ENCODE measurements at places on chromosomes 11 and 22.
A peak's percentile ranks its signal among the peaks of the same experiment; 100 is the strongest.

DNA sequence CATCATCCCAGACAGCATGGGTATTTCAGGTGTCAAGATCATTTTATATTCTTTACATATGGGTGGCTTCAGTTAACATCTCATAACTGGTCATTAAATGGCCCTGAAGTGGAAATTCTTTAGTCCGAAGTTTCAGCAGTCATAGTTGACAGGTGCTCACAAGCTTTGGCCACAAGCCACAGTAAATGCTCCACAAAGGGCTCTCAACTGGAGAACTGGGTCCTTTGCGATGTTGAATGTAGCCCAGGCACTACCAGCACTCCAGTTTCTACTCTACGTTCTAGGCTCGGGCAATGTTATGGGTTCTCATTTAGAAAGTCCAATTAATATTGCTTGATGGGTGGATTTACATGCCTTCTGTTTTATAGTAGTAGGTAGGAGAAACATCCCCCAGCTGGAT is 206.3 kb downstream of the CWF19L2 start:
- DNase-seq, result no peak

GRCh38 chr11:64529559-64530520 is 61.2 kb upstream of the SLC22A12 start:
- no peak for DNase-seq

GRCh38 chr11:131808470-131808869 is 438.1 kb downstream of the NTM start:
- DNase-seq, result no peak

- no peak for DNase-seq
Observed at GRCh38 chr11:124123622-124124021, 8.4 kb downstream of the VWA5A start.

GRCh38 chr22:27720860-27721259 is 80.7 kb downstream of the MN1 start:
- no peak for DNase-seq

DNA sequence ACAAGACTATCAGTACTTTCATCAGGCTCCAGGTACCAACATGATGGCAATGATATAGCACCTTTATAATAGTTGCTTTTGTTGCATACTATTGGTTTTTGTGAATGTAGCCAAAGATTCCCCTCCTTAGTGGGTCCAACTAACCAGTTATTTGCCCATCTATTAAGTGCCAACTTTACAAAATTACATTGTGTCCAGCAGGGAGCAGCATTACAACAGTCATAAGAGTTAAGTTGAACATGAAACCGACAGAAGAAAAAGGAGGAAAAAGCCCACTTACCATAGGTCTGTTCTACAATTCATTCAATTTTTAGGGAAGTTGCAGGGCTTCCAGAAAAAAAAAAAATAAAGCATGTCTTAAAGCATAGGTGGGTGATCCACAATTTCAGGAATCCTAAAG is 21.6 kb downstream of the IMMP1L start:
- DNase-seq, result no peak

DNA sequence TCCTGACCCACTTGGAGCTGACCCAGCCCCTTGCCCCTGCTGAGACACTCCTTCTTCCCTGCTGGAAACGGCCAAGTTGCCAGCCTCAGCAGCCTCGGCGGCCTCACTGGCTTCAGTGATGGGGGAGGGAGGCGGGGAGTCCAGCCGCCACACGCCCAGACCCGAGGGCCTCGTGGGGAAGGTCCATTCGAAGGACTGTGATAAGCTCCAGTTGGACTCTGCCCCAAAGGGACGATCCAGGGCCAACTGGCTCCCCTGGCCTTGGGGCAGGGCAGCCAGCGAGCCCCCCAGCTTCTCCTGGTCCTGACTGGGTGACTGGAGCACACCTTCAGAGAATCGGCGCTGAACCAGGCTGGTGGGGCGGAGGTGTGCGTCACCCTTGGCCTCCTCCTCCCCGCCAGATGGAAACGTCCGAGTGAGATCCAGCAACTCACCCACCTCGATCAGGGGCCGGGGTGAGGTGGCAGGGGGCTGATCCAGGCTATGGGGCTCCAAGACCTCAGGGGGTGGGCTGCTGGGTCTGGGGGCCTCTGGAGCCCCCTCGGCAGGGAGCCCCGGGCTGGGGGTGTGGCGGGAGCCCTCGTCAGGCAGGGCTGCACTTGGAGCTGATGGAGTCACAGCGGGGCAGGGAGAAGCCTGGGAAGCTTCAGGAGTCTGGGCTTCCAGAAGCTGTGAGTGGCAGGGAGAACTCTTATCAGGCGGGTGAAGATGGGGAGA is 11.5 kb downstream of the TNKS1BP1 start:
- DNase-seq, result no peak

- no peak for DNase-seq
Observed at GRCh38 chr22:17893900-17894535, 119.7 kb upstream of the BID start.

DNA sequence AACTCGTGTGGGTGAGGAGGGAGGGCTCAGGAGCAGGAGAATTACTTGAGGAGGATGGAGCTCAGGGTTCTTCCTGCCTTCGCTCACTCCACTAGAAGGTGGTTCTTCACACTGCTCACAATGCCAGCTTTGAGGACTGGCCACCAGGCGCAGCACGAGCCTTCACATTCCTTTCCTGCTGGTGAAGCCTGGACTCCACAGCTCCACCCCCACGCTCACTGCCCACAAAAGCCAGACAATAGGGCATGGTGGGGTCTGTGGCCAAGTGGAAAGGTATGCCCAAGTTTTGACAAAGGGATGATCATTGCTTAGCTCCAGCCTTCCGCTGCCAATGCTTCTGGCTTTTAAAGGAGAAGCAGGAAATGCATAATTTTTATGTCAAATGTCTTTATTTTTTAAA is 58.0 kb upstream of the FADD start:
- no peak for DNase-seq

GRCh38 chr11:71240061-71240690 is 12.2 kb downstream of the SHANK2 start:
- DNase-seq, result no peak

DNA sequence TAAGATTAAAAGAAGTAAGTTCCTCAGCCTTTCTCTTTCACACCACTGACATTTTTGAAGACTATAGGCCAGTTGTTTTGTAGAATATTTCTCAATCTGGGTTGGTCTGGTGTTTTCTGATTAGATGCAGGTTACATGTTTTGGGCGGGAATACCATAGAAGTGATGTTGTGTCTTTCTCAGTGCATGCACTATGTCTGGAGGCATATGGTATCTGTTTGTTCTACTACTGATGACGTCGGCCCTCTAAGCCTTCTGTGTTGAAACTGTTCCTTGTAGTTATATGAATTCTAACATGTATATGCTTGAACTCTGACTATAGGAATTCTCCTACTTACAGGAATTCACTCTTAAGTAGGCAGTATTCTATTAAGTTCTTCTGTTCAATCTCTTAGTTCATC is 21.6 kb downstream of the ZFTA start:
- no peak for DNase-seq

GRCh38 chr11:113474362-113475159 is 637 bp downstream of the DRD2 start:
- peak; percentile 2 for DNase-seq

GRCh38 chr11:125305345-125305744 is 140.8 kb downstream of the PKNOX2 start:
- no peak for DNase-seq

DNA sequence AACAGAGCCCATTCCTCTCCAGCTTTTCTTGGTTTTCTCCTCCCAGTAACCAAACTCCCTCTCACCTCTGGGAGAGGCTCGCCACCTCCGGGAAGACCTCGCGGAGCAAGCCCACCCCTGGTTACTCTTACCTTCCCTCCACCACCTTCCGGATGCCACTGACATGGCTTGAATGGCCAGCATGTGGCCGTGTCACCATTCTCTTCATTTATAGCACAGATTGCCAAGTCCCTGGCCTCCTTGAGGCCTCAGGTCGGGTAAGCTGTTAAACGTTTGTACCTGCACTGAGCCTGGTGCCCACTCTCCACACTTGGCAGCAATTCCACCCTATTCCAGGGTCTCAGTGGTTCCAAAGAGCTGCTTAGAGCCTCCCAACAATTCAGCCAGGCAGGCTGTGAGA is 8.0 kb upstream of the FXYD2 start:
- no peak for DNase-seq

DNA sequence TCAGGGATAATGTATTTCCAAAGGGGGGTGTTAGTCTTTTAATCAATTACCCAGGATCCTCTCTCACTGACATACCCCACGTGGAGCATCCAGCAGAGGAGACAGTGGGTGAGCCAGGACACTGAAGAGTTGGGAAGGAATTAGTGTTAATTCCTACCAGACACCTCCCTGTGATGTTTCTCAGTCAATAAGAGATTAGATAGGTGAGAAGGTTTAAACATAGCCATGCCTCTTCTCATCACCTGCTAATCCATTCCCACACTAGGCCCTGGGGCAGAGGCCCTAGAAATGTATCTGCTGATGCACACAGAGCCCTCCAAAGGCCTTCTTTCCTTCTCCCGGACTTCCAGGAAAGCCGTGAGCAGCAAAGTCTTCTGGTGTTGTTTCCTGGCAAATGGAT is 363.6 kb upstream of the LARGE1 start:
- DNase-seq, result no peak

All from stimulated activated CD8-positive, alpha-beta memory T cell treated with anti-CD3 and anti-CD28 coated beads, Interleukin-7, amount 100 ng/mL, for 4 hours (primary cell).